ENCODE measurements at places on chromosomes 3 and 15.
A peak's percentile ranks its signal among the peaks of the same experiment; 100 is the strongest.

DNA sequence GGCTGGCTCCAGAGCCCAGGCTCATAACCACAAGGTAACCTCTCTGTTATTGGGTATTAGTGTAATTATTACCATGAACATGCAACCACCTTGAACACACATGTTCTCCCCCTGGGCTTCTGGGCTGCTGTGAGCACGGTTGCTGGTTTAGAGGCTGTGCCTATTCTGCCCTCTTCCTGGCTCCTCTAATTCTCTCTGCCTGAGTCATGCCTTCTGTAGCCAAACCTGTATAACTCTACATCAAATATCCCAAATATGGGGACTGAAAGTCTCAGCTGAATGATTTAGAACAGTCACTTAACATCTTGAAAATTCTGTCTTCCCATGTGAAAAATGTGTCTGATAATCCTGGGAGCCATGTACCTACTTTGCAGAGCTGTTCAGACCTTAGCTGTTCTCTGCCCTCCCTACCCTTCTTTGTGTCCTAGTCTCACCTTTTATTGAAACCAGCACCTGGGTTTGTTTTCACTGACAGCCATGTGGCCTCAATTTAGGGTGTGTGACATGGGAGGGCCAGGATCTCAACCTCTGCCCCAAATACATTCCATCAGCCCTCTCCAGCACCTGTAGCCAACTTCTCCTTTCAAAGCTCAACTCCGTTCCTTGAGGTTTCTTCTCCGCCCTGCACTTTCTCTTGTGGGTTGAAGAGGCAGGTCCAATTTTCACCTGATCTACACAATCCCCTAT is 60.7 kb downstream of the PDZRN3 start:
- DNase-seq: no peak

- no peak for DNase-seq
Observed at GRCh38 chr15:83588441-83588840, 65.5 kb upstream of the ADAMTSL3 start.

DNA sequence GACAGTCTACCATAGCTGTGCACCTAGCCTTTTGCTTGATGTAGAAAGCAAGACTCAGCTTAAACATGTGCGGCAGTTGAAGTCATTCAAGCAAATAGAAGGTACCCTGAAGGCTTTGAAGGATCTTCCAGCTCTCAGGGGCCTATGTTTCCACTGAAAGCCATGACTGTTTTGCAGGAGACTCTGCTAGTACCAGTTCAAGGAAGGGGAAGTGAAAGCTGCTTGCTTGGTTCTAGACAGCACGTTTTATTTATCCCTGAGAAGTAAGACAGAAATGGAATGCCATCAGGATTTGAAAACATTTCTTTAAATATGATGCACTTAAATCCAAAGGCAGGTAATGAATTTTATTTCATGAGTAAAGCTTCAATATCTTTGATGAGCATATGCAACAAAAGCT is 311.4 kb downstream of the PDCD6IP start:
- DNase-seq: no peak

DNA sequence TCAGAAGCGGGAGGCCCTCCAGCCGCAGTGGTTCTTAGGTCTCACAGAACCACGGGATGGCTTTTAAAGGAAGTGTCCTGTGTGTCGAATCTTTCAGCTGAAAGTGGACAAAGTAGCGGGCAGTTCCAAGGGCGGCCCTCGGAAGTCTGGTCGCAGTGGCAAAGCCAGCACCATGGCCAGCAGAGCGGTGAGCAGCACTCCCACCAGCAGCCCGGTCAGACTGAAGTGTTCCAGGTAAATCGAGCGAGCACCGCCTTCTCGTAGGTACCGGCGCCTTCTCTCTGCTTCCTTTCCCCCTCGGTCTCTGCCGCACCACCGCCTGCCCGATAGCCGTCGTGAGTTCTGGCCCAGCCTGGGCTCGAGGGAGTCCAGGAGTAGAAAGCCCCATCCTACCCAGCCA is 103.6 kb upstream of the ABHD17C start:
- no peak for DNase-seq

GRCh38 chr15:89728254-89728653 is 22.8 kb downstream of the MESP1 start:
- no peak for DNase-seq

DNA sequence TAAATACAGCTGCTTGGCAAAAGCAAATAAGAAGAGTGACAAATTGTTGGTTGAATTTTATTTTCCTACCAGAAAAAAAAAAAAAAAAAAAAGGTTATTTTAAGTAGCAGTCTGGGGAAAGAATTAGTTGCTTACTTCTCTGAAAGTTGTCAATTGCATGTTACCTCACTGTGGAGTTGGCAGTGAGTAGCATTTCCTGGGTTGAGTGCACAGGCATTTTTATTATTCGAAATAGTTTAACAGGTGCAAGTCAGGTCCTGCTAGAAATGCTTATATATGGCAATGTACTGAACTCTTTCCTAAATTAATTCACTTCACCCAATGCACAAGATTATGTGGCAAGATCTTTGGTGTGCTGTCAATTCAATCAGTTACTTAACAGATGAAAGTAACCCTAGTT is 680.6 kb downstream of the EPHA3 start:
- DNase-seq: no peak

- no peak for DNase-seq
Observed at GRCh38 chr15:78261062-78261461, 3.3 kb upstream of the DNAJA4 start.

DNA sequence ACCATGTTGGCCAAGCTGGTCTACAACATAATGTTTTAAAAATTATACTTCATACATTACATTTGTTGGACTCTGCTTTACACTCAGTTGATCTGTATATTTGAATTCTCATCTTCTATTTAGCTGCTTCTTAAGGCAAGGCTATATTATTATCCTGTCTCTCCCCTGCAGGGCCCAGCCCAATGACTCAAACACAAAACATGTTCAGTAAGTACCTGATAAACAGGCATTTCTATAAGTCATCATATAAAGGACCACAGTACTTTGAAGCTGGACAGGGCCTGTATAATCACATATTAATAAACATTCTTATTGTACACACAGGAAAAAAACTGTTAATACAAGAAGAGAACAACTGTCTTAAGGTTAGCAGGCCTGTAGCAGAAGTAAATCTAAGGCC is 36.2 kb downstream of the NGLY1 start:
- no peak for DNase-seq

- no peak for DNase-seq
Observed at GRCh38 chr3:141878817-141879216, 2.4 kb downstream of the ATP1B3 start.

DNA sequence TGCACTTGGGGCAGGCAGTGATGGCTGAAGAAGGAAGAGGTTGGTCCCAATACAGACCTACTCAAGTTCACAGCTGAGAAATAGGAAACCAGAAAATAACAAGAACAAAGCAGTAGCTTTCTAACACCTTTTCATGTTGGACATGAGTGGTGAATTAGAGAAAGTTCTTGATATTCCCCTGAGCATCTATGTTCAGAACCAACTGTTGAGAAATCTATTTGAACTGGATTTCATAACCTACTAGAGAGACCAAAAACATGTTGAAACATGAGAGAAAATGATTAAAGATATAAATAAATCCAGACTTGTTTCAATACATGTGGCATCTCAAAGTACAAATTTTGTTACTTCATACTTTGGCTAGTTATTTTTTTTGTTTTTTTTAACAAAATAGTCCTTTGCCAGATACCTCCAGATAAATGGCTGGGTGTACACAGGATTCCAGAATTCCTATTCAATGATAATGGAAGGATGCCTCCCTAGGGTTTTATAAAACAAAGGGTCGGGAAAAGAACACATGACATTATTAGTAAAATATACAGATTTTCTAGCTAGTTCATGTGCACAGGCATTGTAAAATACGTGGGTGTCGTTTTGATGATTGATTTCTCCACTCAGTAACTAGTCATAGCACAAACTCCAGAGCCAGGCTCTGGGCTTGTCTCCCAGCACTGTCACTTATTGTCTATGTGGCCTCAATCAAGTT is 34.4 kb upstream of the TNFSF10 start:
- no peak for DNase-seq

DNA sequence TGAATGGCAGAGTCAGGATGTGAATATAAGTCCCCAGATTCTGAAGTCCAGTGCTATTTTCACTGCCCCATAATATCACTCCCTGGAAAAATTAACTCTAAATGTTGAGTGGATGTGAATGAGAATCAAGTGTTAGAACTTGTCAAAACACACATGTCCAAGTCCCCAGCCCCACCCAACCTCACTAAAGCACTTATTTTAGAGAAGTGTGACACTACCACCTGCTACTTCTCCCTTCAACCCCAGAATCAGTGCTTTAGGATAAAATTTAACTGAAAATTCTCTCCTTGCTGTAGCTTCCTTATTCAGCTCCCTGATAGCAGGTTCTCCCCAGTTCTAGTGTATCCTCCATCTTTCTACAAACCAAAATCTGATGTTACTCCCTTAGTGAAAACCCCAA is 35.8 kb downstream of the HERC1 start:
- no peak for DNase-seq

- peak; percentile 67 for DNase-seq
Observed at GRCh38 chr3:51498876-51499738, 708 bp downstream of the DCAF1 start.

- no peak for DNase-seq
Observed at GRCh38 chr3:32220006-32220405, 18.5 kb upstream of the CMTM8 start.

- no peak for DNase-seq
Observed at GRCh38 chr3:177338697-177339219, 141.5 kb upstream of the TBL1XR1 start.

GRCh38 chr3:33179132-33179531 is 39.5 kb downstream of the SUSD5 start:
- no peak for DNase-seq

- no peak for DNase-seq
Observed at GRCh38 chr3:127738192-127738840, 65.6 kb downstream of the ABTB1 start.

DNA sequence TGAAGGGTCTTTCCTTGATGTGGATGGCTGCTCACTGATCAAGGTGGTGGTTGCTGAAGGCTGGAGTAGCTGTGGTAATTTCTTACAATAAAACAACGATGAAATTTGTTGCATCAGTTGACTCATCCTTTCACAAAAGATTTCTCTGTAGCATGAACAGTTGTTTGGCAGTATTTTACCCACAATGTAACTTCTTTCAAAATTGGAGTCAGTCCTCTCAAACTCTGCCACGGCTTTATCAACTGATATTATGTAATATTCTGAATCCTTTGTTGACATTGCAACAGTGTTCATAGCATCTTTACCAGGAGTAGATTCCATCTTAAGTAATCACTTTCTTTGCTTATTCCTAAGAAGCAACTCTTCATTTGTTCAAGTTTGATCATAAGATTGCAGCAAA is 252.6 kb downstream of the UBE2E2 start:
- DNase-seq: no peak

- no peak for DNase-seq
Observed at GRCh38 chr3:170603770-170604510, 18.1 kb upstream of the SLC7A14 start.
